Tibial nerve (tissue), 4 donors: ENCODE measurements at places on chromosomes 2 and 18. TPM values are rescaled to one million over a fixed set of nuclear protein-coding genes. Genes with fewer than 3 reads are reported as not detected.

The DCC gene
- total RNA-seq, result not detected

- peak; percentile 78 for DNase-seq
Measured at GRCh38 chr2:204691911-204692510, 146.7 kb downstream of the PARD3B start.

GRCh38 chr18:11454040-11454439 is 155.4 kb upstream of the SLC35G4 start:
- no peak for DNase-seq

The CSRNP3 gene
- total RNA-seq, result 1.3 TPM

DNA sequence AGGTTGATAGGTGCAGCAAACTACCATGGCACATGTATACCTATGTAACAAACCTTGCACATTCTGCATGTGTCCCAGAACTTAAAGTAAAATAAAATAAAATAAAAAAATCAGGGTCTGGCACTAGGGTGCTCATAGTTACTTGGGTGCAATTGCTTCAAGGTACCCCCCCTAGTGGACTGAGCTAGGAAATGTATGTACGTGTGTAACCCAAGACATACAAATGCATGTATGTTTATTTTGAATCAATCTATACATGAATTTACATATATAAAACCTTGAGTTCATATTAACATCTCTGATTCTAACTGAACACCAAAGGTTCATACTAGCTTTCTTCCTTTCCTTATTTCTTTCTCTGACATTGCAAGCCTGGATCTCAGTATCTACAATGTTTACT is 51.5 kb downstream of the USP37 start:
- no peak for DNase-seq

The HOXD3 gene
- 11.7 TPM for total RNA-seq

GRCh38 chr2:31865215-31865614 is 145.6 kb downstream of the MEMO1 start:
- DNase-seq, result no peak
